ENCODE measurements at places on chromosomes 4 and X. TPM values are rescaled to one million over a fixed set of nuclear protein-coding genes. Genes with fewer than 3 reads are reported as not detected.

GRCh38 chr4:162959046-162959445, 207.6 kb downstream of the NAF1 start:
- peak; percentile 6 for DNase-seq

- DNase-seq, result no peak
Measured at GRCh38 chr4:2303121-2303685, 41.3 kb upstream of the MXD4 start.

- peak; percentile 91 for DNase-seq
Measured at GRCh38 chr4:139243448-139244365, 36.3 kb downstream of the MGARP start.

Gene SMARCA1
- 64.7 TPM for total RNA-seq

Gene PIN4
- total RNA-seq, result 6.9 TPM

Data from fibroblast of villous mesenchyme (primary cell).